ENCODE measurements at places on chromosomes 2 and 18. TPM values are rescaled to one million over a fixed set of nuclear protein-coding genes. Genes with fewer than 3 reads are reported as not detected.

Gene ERBB4
- total RNA-seq, result under 0.01 TPM

Gene RFX8
- total RNA-seq, result 0.28 TPM

Gene COLEC11
- total RNA-seq, result 0.38 TPM

Gene POU3F3
- not detected for total RNA-seq

Gene GNAL
- 0.47 TPM for total RNA-seq

Gene IGFBP2
- 274 TPM for total RNA-seq

Gene GCKR
- total RNA-seq, result 6.7 TPM

Gene GAL3ST2
- total RNA-seq, result not detected

Gene COLEC12
- 0.94 TPM for total RNA-seq

Gene RFTN2
- 3.8 TPM for total RNA-seq

Gene SS18
- 85.4 TPM for total RNA-seq

Gene STARD6
- total RNA-seq, result not detected

Gene ELOA2
- total RNA-seq, result not detected

Gene GLI2
- 0.38 TPM for total RNA-seq

Gene TFPI
- 294 TPM for total RNA-seq

Gene TIGD1
- 1.8 TPM for total RNA-seq

Gene VPS4B
- 45.0 TPM for total RNA-seq

Gene KCNE4
- not detected for total RNA-seq

Gene ABCB6
- total RNA-seq, result 51.1 TPM

Gene GPR35
- total RNA-seq, result under 0.01 TPM

Gene BCL11A
- 0.36 TPM for total RNA-seq

Gene COPS9
- 191 TPM for total RNA-seq

All from endothelial cell of coronary artery (primary cell).